ENCODE measurements at places on chromosomes 2 and 18.

DNA sequence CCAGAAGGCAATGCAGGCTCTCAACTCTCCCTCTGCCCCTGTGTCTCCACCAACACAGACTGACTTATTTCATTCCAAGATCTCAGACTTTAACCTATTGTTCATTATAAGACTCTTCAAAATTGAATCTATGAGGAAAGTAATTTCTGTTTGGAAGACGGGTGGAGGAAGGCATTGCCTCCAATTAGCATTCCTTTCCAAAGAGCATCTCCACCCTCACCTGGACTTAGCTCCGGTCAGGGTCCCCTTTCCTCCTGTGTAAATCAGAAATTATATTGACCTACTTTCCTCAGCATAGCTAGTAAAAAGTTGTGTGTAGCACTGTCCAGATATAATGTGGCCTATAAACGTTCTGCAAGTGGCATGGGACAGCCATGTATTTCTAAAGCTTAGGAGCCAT, 230.4 kb upstream of the ACVR2A start:
- no peak for DNase-seq

DNA sequence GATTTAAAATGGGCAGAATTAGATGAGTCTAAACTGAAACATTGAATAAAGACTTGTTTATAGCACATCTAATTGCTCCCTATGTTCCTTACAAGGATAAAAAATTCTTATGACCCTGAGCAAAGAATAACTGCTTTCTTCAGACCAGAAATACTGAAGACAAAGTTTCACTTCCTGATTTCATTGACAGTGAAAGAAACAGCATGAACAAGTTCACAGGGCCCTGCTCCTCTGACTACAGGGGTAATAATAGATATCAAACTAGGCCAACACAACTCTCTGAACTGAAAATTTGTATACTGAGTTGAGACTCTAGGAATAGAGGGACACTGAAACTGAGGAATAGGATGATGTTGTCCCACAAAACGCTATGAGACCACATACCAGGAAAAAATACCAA, 1383.3 kb upstream of the CDH2 start:
- DNase-seq, result no peak

- DNase-seq, result no peak
Measured at GRCh38 chr2:26587994-26588393, 53.2 kb downstream of the CIB4 start.

DNA sequence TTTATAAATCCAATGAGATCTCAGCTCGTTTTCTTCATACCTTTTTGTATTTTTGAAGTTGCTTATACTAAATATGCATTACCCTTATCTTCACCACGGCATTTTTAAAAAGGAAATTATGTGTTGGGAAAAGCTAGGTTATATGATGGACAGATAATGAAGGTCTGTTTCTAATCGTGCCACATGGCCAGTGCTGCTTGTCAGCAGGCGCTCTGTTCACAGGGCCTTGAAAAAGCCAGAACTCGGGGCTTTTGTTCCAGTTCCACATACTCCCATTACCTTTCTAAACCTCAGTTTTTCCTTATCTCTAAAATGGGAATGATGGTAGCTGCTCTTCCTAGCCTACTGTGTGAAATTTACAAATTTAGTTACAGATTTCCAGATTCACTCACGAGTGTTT, 42.0 kb downstream of the EPAS1 start:
- no peak for DNase-seq

GRCh38 chr2:145114726-145115125, 594.8 kb upstream of the ZEB2 start:
- DNase-seq, result no peak

- no peak for DNase-seq
Measured at GRCh38 chr2:18903750-18904149, 314.4 kb upstream of the NT5C1B start.

DNA sequence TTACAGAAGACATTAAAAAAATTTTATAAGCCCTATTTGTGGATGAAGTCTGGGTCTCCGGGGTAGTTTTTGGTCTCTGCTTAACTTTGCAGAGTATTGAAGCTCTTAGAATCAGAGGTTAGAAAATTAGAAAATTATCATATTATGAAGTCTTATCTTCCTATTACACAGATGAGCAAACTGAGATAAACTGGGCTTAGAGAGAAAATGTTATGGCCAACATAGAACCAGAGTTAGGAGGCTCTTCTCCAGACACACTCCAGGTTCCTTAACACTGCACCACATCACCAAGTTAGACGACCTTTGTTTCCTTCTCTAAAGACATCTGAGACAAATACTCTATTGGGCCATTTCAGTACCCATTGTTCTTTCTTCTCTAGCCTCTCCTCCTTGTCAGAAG, 36.7 kb upstream of the NEB start:
- no peak for DNase-seq

DNA sequence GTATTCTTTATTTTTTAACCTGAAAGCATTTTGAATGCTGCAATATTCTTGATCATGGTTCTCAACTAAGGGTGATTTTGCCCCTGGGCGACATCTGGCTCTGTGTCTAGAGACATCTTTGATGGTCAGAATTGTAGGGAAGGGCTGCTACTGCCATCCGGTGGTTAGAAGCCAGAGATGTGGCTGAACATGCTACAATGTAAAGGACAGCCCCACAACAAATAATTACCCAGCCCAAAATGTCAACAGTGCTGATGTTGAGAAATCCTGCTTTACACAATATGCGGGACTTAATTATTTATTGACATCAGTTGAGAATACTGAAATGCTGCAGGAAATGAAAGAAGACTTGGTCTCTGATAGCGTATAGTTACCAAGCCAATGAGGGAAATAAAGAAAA, 37.5 kb upstream of the SERPINB2 start:
- DNase-seq, result no peak

DNA sequence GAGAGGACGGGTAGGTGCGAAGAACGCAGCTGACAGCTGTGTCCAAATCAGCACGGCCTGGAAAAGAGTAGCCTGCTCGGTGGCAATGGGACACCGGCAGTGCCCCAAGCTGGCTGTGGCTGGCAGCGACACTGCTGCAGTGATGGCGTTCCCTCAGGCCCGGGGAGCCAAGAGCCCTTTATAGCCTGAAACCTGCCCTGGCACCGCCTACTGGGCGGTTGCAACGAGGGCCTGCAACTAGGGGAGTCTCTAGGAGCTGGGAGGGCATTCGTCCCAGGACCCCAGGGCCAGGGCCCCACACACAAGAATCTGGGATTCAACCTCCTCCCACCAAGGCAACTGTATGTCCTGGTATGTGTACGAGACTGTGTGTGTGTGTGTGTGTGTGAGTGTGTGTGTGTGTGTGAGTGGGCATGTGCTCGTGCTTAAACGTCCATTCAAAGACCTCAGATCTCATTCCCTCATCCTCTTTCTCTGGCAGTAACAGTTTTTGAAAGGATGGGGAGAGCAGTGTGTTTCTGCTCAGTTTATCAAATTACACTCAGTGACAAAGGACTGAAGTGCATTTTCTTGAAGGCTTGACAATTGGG, 6.8 kb upstream of the CYP26B1 start:
- DNase-seq, result no peak

DNA sequence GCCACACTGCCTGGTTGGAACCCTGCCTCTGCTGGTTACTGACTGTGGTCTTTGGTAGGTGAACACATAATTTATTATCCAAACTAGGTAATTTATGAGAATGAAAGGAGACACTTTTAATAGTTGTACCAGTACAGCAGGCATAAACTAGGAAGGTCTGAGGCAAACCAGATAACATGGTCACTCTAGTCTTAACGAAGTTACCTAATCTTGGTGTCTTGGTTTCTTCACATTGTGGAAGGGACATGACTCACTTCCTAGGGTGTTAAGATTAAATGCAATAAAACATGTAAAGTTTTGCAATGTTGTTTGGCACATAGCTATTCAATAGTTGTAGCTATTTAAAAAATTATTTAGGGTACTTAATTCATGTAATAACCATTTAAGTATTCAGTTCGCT, 23.3 kb downstream of the SPTBN1 start:
- DNase-seq, result no peak

DNA sequence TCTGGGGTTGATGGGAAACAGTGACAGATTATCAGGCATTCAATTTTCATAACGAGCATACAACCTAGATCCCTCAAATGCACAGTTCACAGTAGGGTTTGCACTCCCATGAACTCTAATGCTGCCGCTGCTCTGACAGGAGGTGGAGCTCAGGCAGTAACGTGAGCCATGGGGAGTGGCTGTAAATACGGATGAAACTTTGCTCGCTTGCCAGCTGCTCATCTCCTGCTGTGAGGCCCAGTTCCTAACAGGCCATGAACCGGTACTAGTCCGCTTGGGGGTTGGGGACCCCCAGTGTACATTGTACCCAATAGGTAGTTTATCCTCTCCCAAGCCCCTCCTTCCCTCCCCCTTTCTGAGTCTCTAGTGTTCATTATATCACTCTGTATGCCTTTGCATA, 94.6 kb downstream of the PTH2R start:
- no peak for DNase-seq

DNA sequence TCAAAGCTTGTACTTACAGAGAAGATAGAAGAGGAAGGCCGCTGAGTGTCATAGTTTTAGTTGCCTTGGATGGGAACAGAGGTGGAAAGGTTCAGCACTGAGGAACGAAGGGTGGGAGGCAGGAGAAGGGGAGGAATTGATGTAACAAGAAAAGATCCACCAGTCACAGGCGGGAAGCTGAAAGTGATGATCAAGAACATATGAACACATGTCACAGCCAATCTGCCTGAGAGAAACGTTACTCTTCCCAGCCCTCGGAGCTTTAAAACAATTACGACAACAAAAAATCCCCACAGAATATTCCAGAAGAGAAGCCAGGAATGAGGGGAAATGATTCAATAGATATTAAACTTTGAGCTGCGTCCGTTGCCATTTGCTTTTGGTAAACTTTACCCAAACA, 87.1 kb downstream of the TSHZ1 start:
- DNase-seq, result no peak

DNA sequence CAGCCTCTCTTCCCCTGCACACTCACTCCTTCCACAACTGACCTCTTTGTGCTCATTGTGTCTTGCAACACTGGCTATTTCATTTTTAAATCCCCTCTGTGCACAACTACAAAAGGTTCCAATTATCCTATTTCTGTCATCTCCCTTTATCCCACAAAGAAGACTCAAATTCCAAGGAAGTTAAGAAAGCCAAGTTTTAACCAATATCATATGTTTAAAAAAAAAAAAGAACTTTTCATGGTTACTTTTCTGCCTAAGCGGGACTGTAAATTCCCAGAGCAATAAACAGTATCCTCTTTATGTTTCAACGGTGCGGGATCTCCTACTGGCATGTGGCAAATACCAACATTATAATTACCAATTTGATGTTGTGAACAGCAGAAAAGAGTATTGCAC, 83.8 kb downstream of the DOCK10 start:
- DNase-seq, result no peak

GRCh38 chr18:37182340-37183135, 353.6 kb downstream of the KIAA1328 start:
- no peak for DNase-seq

DNA sequence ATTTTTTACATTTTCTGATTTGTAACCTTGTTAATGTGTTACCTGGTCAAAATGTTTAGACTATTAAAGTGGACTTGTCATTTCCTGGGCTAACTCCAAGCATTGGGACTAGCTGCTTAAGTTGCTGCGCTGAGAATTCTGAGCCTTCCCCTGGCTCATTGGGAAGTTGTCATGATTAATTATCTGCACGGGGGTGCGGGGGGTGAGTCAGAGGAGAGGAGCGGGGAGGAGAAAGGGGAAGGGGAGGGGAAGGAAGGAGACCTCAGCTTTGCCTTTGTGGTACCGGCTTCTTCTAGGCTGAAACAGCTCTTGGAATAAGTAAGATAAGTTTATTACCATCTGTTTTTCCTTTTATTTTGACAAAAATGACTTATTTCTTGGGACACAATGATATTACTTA, 52.9 kb upstream of the APCDD1 start:
- no peak for DNase-seq

GRCh38 chr2:239199041-239199768, 201.6 kb downstream of the HDAC4 start:
- DNase-seq, result no peak

DNA sequence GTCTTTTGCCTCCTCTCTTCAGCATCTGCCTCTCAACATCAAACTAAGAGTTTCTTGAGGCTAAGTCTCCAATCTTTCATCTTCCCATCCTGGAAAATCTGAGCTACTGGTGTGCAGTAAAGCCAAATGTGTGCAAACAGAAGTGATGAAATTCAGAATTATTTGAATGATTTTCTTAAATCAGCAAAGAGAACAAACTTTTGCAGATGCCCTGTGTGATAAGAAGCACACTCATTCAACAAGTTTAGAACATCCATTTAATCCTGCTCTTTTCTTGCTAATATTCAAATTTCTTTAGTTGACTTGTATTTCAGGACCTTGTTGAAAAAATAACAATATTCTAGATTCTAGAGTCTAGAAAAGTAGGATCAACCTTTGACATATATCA, 1374.9 kb upstream of the CELF4 start:
- no peak for DNase-seq

- DNase-seq, result no peak
Measured at GRCh38 chr18:56240405-56240804, 398.0 kb downstream of the TXNL1 start.

GRCh38 chr2:40666398-40666797, 214.5 kb upstream of the SLC8A1 start:
- DNase-seq, result no peak

GRCh38 chr2:191643429-191643828, 34.5 kb upstream of the NABP1 start:
- no peak for DNase-seq

DNA sequence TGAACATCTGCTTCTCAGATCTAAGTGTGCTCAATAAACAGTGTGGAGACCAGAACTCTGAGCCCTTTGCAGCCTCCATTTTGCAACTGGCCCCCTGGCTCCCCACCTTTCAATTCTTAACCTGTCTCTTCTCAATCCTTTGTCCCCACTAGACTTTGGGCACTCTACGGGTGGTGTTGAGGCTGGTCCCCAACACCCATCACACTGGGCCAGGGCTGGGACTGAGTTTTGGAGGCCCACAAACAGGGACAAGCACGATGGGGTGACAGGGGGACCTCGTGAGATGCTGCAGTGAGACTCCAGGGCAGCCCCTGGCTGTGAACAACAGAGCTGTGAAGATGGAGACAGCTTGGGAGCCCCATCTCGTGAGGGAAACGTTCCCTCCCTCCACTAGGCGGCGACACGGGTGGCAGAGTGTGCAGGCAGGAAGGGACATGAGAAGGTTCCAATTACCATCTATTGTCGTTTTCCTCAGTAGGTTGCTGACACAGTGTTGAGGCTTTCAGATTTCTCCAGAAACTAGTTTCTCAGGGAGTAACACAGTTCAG, 1.2 kb downstream of the ANKMY1 start:
- DNase-seq, result no peak
